Right atrium auricular region (tissue), 2 donors: ENCODE measurements at places on chromosomes 5 and 9. TPM values are rescaled to one million over a fixed set of nuclear protein-coding genes. Genes with fewer than 3 reads are reported as not detected.

GRCh38 chr9:72614067-72614466 lies 92.7 kb downstream of the TMC1 start:
- DNase-seq = no peak

Gene PCDH12
- total RNA-seq = 7.6 TPM

DNA sequence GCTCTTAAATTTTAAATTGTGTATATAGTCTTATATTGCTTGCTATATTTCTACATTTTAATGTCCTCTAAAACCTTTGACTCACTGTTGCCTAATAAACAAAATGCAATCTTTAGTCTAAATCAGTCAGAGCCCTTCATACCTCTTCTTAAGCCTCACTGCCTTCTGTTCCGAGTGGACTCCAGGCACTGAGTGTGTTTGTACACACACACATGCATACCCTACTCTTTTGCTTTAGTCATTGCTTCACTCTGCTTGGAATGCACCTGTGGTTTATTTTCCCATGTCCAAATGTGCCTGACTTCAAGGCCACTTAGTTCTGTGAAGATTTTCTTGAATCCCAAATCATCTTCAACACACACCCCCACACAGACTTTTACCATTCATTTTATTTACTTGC lies 60.9 kb downstream of the SLC12A2 start:
- no peak for DNase-seq

Gene CXXC5
- 57.9 TPM for total RNA-seq

Gene EPB41L4B
- 15.3 TPM for total RNA-seq

- no peak for DNase-seq
These were observed 6.1 kb downstream of the IL13 start for GRCh38 chr5:132663771-132664695.

DNA sequence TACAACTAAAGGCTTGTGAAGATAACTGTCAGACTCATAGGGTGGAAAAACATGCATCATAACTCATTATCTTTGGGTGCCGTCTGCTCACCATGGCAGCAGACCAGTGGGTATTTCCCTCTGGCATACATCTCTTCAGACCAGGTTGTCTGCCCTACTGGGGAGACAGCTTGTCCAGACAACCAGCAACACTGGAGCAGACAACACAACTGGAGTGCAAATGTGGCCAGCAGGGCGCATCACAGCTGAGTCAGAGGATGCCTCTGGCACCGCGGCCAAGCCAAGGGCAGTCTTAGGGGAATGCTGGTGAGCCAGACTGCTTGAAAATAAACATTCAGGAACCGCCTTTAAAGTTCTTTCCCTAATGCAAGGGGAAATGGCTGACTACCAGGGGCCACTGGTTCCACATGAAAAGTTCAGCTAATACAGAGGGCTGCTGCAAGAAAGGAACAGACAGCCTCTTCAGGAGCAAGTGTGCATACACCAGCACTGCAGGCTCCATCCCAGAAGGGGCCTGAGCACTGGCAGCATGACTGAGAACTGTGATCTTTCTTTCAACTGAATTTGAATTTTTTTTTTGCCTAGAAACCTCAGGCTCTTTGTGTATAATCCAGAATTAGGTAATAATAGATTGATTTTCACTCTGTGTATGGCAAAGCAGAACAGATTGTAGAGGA lies 77.3 kb downstream of the MAMDC2 start:
- peak; percentile 94 for DNase-seq

Gene SOHLH1
- not detected for total RNA-seq

DNA sequence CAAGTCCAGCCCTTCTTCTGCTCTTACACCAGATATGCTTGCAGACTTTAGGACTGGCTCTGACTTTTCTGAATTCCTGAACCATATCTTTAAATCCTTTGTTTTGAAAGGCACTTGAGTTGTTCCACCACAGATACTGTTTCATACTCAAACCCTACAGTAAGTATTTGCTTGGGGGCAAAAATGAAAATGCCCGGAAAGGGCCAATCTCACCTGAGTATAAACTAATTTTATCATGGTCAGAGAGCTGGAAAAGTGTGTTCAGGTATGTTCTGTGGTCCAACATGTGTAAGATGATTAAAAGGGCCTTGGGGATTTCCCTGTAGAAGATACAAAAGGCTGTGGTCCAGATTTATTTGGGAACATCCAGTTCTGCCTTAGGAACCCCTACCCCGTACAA lies 225.2 kb downstream of the MAN2A1 start:
- no peak for DNase-seq

GRCh38 chr9:71858102-71858798 lies 52.7 kb downstream of the ABHD17B start:
- DNase-seq = no peak

DNA sequence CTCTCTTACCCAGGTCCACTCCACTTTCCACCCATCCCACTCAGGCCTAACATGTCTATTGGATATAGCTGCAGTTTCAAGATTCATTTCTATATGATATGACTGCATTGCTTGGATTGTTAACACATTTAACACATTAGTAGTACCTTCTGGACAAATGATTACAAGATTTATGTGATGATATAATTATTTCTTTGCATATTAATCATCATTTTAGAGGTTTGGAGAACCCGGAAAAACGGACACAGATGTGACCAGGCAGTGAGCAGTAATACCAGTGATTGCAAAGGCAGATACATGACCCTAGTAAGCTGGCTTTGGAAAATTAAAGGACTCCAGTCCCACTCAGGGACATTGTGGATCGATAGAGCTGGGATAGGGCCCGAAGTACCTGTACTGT lies 103.8 kb downstream of the PRR16 start:
- no peak for DNase-seq

Gene SGCD
- 85.1 TPM for total RNA-seq

- DNase-seq = no peak
These were observed 2.5 kb upstream of the HRH2 start for GRCh38 chr5:175655411-175655810.

- DNase-seq = no peak
These were observed 178.5 kb downstream of the RAB3C start for GRCh38 chr5:58761407-58761806.

DNA sequence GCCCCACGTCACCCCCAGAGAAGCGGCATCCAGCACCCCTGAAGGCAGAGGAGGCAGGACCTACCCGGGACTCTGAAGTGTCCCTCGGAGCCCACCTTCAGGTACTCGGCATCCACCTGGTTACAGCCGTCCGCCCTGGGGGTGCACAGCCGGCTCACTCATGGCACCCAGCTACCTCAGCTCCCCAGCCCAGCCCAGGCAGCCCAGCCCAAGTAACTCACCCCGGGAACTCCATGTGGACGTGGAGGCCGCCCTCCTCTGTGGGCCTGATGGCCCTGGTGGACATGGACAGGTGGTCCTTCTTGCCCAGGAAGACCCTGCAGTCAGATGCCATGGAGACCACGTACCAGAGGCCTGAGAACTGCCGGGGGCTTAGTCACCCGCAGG lies 676 bp downstream of the LCN15 start:
- DNase-seq = no peak
